Subcutaneous adipose tissue (tissue), 4 donors: ENCODE measurements at places on chromosomes 2 and 18. TPM values are rescaled to one million over a fixed set of nuclear protein-coding genes. Genes with fewer than 3 reads are reported as not detected.

CRYGC gene
- not detected for total RNA-seq

CAPN14 gene
- total RNA-seq, result not detected

GRB14 gene
- 6.8 TPM for total RNA-seq

SLC5A7 gene
- total RNA-seq, result not detected

NGEF gene
- total RNA-seq, result not detected

GKN2 gene
- not detected for total RNA-seq

PLEKHH2 gene
- 78.2 TPM for total RNA-seq

ESPNL gene
- total RNA-seq, result 0.22 TPM

DHRS9 gene
- 19.2 TPM for total RNA-seq

SERPINB11 gene
- not detected for total RNA-seq

ABHD1 gene
- total RNA-seq, result 0.75 TPM

AQP12A gene
- not detected for total RNA-seq

RNF144A gene
- total RNA-seq, result 45.0 TPM

GAREM1 gene
- total RNA-seq, result 40.9 TPM

GAD1 gene
- total RNA-seq, result not detected

UGT1A10 gene
- total RNA-seq, result not detected

KCNG3 gene
- total RNA-seq, result 0.22 TPM

DUSP19 gene
- 1.5 TPM for total RNA-seq

SLC4A5 gene
- total RNA-seq, result 5.1 TPM

SLC66A3 gene
- total RNA-seq, result 79.7 TPM

MLPH gene
- 24.7 TPM for total RNA-seq

C18orf54 gene
- 2.3 TPM for total RNA-seq

CDK15 gene
- 6.5 TPM for total RNA-seq

DPP4 gene
- 17.2 TPM for total RNA-seq

ABCB11 gene
- 12.1 TPM for total RNA-seq

ANKRD36C gene
- total RNA-seq, result 75.3 TPM

VWA3B gene
- total RNA-seq, result not detected

CIB4 gene
- not detected for total RNA-seq

SH3BP4 gene
- 35.6 TPM for total RNA-seq

RTN4 gene
- 401 TPM for total RNA-seq

MYL12B gene
- total RNA-seq, result 287 TPM

PLGLB1 gene
- 2.9 TPM for total RNA-seq

CHST9 gene
- total RNA-seq, result not detected

MYO3B gene
- total RNA-seq, result 0.17 TPM

PSMA8 gene
- not detected for total RNA-seq

FABP1 gene
- not detected for total RNA-seq

UPP2 gene
- not detected for total RNA-seq

LINC00305 gene
- not detected for total RNA-seq

RASGRP3 gene
- total RNA-seq, result 63.9 TPM
